Stimulated activated CD4-positive, alpha-beta T cell treated with anti-CD3 and anti-CD28 coated beads, Interleukin-1b, Interleukin-23, amount 100 ng/mL, for 24 hours (primary cell): ENCODE measurements at places on chromosomes 2 and 18.

GRCh38 chr2:209389171-209389618 is 34.7 kb upstream of the MAP2 start:
- no peak for DNase-seq

DNA sequence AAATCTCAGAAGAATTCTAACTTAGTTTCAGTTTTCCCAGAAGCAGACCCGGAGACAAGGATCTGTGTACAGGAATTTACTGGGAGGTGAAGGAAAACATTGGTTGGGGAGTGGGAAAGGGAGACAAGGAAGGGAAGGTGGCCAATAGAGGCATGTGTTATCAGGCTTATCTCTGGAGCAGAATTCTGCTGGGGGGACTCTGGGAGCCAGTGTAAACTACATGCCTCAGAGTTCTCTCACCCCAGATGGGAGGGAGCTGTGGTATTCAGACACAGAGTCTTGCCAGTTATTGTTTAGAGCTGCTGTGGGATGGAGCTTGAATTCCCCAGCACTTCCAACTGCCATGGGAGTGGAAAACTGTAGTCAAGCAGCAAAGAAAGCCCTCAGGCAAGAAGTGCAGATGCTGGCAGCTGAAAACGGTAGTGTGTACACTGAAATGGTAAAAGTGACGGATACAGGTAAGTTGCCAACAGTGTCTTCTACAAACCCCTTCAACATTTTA is 19.0 kb downstream of the DNPEP start:
- no peak for DNase-seq

DNA sequence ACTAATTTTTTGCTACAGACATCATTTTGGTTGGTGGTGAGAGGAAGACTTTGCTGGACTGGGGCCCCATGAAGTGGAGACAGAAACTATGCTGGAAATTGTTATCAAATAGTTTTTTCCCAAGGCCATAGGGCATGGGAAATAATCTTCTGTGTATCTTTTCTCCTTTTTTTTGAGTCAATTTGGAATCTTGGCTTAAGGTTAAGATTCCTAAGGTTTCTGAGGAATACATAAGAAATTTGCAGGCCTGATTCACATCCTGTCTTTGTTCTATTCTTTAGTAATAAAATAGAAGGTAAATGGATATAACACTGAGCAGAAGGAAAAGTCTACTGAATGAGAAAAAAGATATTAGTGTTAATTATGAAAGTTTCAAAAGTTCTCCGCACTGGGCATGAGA is 16.6 kb downstream of the SMC6 start:
- no peak for DNase-seq

GRCh38 chr2:54525321-54525720 is 69.2 kb downstream of the SPTBN1 start:
- no peak for DNase-seq

- no peak for DNase-seq
These were observed 21.0 kb downstream of the PAX8 start for GRCh38 chr2:113257516-113258264.

- peak; percentile 24 for DNase-seq
These were observed at the start of gene TFCP2L1 for GRCh38 chr2:121284463-121285449. TSS of gene TFCP2L1 (minus strand) at chr2:121285202. CDS start at chr2:121285109, 93 bp downstream.

DNA sequence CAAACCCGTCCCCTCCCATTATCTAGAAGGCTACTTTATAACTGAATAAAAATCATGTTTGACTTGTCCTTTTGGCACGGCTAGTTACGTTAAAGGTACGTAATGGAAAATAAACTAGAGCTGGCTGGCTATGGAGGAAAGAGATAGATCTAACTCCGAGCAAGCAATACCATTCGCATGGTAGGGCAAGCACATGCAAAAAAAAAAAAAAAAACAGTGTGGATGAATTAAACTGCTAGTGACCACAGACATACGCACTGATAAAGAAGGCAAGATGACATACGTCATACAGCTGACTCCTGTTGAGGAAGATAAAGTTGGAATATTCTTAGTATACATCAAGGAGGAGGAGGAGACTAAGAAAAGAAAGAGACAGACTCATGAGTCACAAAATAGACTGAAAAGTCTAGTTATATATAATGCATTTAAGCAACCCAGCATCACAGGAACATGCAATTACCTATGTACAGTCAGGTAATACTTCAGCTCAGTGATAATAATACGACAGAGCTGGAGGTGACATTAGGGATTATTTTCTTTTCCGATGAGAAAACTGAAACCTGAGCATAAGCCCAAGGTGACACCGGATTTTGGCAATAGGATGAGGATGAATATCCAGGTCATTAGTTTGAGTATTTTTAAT is 37.9 kb upstream of the NARS1 start:
- DNase-seq, result no peak

GRCh38 chr2:96092951-96093350 is 23.4 kb downstream of the ADRA2B start:
- no peak for DNase-seq

DNA sequence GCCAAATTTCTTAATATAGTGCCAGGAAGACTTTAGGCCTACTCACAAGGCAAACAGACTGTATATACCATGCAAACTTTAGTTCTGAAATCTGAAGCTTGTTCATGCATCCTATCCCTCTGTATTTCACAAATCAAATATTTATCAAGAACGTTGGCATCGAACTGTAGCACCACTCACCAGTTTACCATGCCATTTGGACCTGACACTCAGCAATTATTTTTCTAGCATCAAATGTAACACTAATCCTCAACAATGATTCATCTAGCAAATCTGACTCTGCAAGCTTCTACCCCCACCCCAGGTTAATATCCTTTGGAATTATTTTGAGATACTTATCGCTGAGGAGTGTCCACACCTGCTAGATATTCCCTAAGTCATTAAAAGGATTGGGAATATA is 1506.6 kb downstream of the LRP1B start:
- DNase-seq, result no peak

DNA sequence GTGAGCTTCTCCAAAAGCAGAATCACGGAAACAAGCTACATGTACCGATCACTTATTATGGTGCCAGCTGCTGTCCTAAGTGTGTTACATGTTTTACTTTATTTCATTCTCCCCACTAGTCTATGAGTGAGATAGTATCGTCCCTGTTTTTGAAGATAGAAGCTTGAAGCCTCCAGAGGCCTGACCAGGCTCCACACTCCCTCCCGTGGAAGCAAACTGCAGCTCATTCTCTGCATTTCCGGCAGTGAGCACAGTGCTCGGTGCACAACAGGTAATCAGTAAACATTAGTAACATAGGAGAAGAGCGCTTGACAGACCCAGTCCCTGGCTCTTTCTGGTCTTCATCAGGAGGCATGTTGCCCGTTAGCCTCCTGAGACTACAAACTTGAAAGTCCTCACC is 72.9 kb downstream of the ZBTB7C start:
- no peak for DNase-seq

- no peak for DNase-seq
These were observed 71.7 kb downstream of the HS1BP3 start for GRCh38 chr2:20578895-20579825.

GRCh38 chr2:125455110-125455509 is 1200.8 kb upstream of the GYPC start:
- DNase-seq, result no peak
